ENCODE measurements at places on chromosomes 13 and 19.
A peak's percentile ranks its signal among the peaks of the same experiment; 100 is the strongest.

- no peak for DNase-seq
Observed at GRCh38 chr19:46213156-46213555, 16.4 kb upstream of the IGFL1 start.

DNA sequence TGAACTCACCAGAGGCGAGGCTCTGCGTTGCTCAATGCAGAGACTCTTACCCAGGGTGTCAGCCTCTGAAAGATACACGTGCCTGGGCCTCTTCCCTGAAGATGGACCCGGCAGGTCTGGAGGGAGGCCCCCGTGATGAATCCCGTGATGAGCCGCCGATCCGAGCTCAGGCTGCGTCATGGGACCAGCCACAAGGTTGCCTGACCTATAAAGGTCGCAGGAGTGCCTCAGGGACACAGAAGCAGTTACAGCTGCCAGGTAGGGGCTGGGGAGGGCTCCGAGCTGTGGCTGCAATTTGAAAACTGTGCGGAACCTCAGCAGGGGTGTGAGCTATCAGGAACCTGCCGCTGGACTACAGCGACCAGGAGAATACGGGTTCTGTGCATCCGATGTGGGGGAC lies 10.5 kb upstream of the ATP11A start:
- no peak for DNase-seq

DNA sequence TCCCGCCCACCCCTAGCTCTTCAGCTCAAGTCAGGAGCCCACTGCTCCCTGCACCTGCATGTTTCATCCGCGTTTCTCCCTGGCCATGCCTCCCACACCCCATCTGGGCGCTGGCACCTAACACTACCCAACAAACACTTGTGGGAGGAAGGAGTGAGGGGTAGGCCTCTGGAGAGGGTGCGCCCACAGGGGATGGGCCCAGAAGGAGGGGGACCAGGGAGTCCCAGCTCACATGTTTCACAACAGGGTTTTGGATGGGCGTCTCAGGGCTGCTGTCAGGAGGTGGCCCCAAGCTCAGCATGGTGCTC lies 12.1 kb upstream of the TMEM86B start:
- no peak for DNase-seq

DNA sequence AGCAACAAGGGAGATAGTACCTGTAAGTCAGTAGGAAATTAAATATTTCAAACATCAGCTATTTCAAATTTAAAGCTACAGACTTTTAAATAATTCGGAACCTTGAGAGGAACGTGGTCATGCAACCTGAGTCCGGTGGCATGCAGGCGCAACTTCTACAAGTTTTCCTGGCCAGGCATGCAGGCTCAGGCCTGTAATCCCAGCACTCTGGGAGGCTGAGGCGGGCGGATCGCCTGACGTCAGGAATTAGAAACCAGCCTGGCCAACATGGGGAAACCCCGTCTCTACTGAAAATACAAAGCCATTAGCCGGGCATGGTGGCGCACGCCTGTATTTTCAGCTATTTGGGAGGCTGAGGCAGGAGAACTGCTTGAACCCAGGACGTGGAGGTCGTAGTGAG lies 2.2 kb upstream of the ZNF701 start:
- DNase-seq, result no peak

DNA sequence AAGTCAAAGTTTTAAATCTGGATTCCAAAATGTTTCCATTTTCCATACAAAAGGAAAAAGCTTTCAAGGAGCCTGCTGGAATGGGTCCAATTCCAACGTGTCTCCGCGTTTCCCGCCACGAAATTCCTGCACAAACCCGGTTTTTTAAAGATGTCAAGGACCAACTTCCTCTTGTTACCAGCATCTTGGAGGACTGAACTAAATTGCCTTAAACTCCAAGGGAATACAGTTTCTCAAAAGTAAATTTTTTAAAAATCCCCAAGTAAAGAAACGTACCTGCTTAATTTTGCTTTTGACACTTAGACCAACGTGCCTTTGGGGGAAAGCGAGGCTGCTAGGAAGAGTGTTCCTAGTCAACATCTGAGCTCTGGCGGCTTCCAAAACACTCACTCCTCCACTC lies 12.3 kb upstream of the SOX1 start:
- DNase-seq, result no peak

GRCh38 chr13:84821261-84821660 lies 939.0 kb upstream of the SLITRK1 start:
- DNase-seq, result no peak

- no peak for DNase-seq
Observed at GRCh38 chr19:29651622-29652394, 13.5 kb upstream of the PLEKHF1 start.

DNA sequence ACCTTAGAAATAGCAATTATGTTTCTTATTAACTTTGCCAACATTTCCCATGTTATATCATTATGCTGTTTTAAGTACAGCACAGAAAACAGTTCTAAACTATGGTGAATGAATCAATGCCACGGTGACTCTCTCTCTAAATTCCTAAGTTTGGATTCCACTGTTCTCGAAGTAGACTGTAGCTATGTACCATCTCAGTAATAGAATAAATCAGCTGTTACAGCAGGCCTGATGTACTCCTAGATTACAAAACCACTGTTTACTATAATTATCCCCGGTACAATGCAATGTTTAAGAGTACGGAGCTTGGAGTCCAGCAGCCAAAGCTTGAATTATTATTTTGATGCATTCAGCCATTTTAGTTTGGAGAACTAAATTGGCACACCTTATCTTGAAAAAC lies 476.3 kb upstream of the SLITRK1 start:
- DNase-seq, result peak; percentile 4

DNA sequence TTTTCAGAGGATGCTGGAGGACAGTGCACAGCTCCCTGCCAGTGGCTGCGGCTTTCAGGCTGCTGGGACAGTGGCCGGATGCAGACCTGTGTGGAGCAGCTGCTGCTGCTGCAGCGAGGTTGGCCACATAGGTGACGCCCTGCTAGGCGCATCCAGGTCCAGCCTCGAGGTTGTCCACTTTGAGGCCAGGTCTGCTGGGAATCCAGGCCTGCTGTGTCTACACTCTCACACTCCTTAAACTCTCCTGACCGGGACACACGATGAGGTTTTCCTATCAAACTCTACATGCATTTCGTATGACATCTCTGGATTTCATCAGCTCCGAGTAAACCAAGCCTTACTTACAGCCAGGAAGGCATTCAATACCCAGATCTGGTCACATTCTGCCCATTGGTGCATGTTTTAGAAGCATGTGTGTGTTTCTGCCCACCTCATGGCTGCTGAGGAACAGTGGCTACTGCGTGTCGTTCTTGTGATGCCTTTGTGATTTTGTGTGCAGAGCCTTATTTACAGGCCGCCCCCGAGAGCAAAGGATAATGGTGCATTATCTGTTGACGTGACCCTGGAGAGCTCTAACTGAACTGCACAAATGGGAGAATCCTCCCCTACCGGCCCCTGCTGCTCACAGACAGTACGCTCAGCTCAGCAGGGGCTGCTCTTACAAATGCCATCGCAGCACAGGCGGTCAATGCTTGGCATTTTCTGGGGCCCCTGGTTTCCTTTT lies 12.3 kb upstream of the MCF2L start:
- no peak for DNase-seq

DNA sequence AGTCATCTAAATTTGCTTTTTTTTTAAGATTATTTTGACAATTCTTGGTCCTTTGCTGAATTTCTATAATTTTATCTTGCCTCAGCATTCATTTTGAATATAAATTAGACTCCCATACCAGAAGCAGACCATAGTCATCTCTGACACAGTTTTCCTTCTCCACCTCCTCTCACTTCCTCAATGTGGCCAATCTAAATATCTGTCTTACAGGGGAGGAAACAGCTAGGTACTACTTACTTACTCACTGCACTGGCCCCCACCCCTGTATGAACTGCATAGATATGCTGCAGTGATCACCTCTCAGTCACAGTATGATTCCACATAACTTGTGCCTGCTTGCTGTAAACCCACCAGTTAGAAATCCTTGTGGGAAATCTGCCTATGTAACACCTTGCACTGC lies 665.6 kb downstream of the FGF9 start:
- no peak for DNase-seq

DNA sequence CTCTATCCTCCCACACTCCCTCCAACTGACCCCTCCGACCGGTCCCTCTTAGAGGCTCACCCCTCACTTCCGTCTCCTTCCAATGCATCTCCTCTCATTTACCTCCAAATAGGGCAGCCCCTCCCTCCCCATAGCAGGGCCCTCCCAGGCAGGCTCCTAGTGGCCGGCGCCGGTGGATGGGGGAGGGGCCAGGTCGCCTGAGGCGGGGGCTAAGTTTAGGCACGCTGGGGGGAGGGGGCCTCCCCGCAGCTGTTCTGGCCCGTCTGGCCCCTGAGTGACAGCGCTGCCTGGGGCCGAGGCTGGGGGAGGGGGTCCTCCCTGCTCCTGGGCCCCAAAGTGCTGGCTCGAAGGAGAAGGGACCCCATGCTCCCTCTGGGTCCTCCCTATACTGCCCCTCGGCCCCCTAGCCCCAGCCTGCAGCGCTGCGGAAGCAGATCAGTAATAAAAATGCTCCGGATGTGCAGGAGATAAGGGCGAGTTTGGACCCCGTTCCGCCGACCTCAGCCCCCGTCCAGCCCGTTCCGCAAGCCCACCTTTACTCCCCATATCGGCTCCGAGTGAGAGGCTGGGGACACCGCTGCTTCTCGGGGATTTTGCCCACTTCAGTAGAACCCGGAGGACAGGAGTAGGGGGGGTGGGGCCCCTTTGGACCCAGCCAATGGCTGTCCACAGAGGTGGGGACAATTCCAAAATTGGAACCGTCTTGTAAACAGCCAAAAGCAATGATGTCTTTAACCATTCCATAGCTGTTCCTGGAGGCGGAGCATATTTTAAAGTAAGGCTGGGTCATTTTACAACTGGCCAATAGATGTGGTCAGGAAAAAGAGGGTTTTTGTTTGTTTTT lies 4.0 kb downstream of the RTN2 start:
- DNase-seq, result peak; percentile 70

GRCh38 chr13:40671956-40672764 lies 5.7 kb upstream of the FOXO1 start:
- peak; percentile 26 for DNase-seq

DNA sequence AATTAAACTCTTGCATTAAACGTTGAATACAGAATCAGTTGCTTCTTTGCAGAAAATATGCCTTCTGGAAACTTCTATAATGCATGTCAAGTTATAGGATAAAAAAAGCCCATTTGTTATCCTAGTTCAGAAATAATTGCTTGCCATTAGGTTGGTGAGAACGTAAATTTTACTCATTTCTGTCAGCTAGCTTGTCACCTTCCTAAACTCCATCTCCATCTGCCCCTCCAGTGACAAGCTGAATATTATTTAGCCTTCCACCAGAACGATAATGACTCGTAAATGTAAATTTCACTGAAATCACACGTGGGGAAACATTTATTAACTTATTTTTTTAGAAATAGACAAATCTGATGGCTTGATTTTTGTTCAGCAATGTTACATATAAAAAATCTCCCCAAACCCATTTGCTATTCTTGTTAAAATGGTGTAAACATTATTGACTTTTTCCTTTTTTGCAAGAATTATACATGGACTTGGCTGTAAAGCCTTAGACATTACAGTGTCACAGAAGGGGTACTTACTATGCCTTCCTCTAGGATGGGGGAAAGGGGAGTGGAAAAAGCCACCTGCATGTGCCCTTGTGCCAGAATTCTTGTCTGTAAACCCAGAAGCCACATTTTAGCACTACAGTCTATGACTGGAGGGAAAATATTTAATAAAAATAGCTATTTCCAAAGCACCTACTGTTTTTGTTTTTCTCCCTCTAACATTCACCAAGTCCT lies 326.8 kb downstream of the OXGR1 start:
- DNase-seq, result no peak

- DNase-seq, result no peak
Observed at GRCh38 chr19:4516939-4517300, 1.4 kb downstream of the PLIN4 start.

GRCh38 chr19:16062789-16063188 lies 13.5 kb upstream of the TPM4 start:
- no peak for DNase-seq

- DNase-seq, result no peak
Observed at GRCh38 chr13:95260031-95260525, 41.2 kb downstream of the ABCC4 start.

GRCh38 chr13:98746968-98747367 lies 5.5 kb downstream of the SLC15A1 start:
- DNase-seq, result peak; percentile 37

GRCh38 chr19:53388168-53388567 lies 6.8 kb upstream of the ZNF765 start:
- no peak for DNase-seq

DNA sequence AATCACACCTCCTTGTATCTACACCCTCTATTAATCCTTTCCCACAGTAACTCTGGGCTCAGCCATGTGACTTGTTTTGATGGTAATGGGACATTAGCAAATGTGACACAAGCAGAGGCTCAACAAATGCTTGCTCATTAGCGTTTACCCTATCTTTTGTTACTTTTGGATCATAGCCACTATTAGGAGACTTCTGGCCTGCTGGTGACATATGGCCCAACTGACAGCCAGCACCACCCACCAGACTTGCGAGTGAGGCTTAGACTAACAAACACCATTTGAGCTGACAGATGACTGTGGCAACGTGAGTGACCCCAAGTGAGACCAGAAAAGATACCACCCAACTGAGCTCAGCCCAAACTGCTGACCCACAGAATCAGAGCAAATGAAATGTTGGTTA lies 154.1 kb downstream of the OLFM4 start:
- DNase-seq, result no peak

DNA sequence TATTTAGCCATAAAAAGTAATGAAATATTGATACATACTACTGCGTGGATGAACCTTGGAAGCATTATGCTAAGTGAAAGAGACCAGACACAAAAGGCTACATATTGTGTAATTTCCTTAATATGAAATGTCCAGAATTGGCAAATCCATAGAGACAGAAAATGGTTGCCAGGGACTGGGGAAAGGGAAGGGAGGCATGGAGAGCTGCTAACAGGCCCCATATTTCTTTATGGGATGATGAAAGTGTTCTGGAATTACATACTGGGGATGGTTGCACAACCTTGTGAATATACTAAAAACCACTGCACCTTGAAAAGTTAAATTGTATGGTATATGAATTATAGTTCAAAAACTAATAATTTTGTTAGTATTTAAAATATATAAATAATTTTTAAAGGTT lies 3.6 kb downstream of the IFT88 start:
- DNase-seq, result peak; percentile 69

Data from AG10803 (cell line).